ENCODE measurements at places on chromosomes 7 and 10. TPM values are rescaled to one million over a fixed set of nuclear protein-coding genes. Genes with fewer than 3 reads are reported as not detected.

- DNase-seq, result peak; percentile 69
Measured at GRCh38 chr7:135558337-135558767, 635 bp downstream of the NUP205 start.

DNA sequence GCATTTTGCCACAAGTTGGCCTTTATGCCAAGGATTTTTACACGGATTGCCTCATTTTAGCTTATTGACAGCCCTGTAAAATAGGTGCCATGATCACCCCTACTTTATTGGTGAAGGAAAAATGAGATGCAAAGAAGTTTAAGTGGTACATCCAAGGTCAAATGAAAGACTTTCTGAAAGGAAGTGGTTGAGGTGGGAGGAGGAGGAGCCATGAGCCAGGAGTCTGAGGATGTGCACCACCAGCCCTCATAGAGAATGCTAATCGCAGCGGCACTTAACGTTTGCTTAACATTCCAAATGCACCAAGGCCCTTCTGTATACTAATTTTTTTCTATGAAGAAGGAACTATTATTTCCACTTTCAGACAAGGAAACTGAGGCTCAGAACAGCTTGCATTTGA is 31.0 kb upstream of the LRRC18 start:
- no peak for DNase-seq

- no peak for DNase-seq
Measured at GRCh38 chr10:77501152-77501845, 136.3 kb downstream of the KCNMA1 start.

DNA sequence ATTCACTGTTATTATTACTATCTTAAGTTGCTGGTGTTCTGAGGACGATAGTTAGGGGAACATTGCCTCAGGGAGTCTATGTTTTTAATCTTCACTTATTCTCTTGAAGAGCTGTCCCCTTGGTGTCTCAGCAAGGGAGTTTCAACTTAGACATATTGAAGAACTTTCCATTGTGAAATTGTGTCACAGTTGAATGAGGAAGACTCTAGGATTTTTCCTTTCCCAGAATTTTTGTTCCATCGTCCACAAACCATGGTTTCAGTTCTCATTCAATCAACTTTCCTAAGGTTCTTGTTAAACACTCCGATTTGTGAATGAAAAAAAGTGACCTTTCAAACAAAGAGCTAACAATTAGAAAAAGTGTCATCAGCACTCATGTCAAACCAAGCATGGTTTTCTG is 128.3 kb downstream of the GATA3 start:
- no peak for DNase-seq

Gene CHST15
- total RNA-seq, result 53.2 TPM

Gene C10orf143
- not detected for total RNA-seq

Gene OR6V1
- total RNA-seq, result not detected

Gene GSTO2
- total RNA-seq, result 86.5 TPM

Gene CPED1
- 14.8 TPM for total RNA-seq

Gene SMO
- total RNA-seq, result 7.9 TPM
